ENCODE measurements at places on chromosomes 6 and 20.

DNA sequence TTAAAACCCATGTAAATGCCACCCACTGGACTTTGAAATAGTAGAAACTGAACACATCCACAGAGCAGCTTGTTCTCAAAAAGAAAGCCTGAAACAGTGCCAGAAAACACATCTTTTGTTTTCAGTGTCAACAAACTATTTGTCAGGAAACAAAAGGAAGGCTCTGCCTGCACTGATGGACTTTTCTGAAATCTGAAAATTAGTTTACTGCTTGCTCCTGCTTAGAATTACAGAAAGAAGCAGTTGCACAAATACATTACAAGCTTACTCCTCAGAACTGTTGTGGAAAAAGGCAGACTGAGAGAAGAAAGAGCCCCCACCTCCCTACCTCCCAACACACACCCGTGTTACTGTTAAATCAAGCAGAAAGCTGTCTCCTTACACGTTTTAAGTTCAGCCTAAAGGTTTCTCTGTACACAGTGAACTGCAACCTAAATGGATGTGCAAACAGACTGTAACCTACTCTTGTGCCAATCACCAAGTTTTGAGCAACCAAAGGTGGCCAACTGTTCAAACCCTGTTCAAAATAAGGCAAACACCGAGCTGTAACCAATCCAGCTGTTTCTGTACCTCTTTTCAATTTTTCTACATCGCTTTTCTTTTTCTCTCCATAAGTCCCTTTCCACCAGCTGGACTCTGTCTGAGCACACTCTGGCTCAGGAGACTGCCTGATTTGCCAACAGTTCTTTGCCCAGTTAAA is 43.7 kb downstream of the FRK start:
- DNase-seq, result no peak

GRCh38 chr6:113137426-113137825 is 719.7 kb upstream of the MARCKS start:
- DNase-seq, result no peak

GRCh38 chr6:2959909-2960719 is 11.3 kb downstream of the SERPINB6 start:
- DNase-seq, result no peak

GRCh38 chr20:14717134-14717999 is 380.0 kb upstream of the FLRT3 start:
- DNase-seq, result no peak

DNA sequence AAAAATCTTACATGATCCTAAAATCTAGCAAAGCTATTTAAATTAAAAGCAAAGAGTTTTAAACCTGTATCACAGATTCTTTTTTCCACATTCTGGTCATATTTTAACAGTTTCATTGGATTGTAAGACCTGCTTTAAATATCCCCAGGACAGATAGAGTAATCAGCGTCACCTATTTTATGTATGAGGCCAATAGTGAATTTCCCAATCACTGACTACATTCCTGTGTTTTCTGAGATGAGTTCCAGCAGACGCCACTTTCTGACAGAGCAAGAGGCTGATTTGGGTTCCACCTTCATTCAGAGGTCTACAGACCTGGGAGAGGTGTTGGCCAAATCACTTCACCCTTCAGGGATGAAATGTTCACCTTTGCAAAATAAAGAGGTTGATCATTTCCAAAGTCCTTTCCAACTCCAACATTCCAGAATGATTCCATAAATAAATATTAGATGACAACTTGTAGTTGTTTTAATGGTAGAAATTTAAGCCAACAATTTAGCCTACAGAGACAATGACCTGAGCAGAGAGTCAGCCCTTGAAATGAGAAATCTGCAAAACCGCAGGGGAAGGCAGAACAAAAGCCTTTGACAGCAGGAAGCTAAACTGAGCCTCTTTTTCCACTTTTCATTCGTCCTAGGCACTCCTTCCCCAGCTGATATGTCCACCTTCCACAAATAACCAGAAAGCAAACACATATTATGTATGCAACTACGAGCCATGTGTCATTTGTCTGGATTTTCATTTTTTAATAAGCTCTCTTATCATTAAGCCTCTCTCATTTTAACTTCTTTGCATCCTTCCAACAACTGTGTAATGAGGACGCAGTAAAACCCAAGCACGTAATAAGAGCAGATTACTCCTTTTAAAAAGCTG is 105.2 kb downstream of the TFAP2A start:
- DNase-seq, result peak; percentile 72

GRCh38 chr6:163383912-163384311 is 30.6 kb upstream of the QKI start:
- DNase-seq, result no peak

DNA sequence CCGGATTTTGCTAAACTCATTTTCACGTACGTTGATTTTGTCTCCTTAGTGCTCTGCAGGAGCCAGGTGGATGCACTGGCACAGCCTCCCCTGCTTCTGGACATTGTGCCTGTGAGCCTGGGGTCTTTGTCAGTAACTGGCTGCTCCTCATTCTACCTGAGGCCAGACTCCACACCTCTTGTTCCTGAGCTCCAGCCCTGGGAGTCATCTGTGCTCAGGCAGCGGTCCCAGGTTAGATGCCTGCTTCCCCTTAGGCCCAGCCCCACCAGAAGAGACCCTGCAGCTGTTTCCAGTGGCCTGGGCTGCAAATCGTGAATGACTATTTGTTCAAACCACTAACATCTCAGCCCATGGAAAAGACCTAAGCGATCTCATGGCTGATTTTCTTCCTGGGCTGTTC is 129.1 kb downstream of the ERMARD start:
- no peak for DNase-seq

GRCh38 chr20:60553095-60553494 is 594.9 kb downstream of the CDH26 start:
- no peak for DNase-seq

- DNase-seq, result no peak
Measured at GRCh38 chr6:19210849-19211590, 626.1 kb upstream of the ID4 start.

DNA sequence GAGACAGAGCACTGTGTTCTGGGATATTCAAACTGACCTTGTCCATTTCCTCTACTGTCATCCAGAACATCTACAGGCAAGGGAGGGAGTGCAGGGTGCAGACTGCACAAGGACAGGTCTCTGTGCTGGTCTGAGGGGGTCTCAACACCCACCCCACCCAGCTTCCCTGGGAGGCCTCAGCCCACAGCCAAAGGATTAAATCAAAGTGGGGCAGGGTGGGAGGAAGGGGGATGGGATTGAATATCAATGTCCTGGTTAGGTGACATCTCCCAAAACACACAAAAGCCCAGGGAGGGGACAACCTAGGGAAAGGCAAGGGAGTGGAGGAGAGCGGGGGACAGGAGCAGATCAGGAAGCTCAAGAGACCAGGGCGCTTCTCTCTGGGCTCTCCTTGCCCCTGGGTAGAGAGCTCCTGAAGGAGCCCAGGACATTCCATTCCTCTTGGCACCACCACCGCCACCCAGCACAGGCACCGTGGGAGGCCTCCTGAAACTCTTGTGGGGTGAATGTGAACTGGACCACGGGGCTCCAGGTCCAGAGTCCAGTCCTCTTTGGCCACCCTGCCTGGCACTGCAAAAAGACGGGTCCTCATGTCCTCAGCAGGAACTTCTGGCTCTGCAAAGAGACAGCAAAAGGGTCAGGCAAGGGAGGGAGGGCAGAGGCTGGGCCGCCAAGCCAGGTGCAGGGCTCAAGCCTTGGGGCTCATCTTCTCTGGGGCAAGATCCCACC is 73.9 kb downstream of the JPH2 start:
- DNase-seq, result no peak

Measured in NCI-H1930 (cell line).